Stimulated activated CD8-positive, alpha-beta memory T cell treated with anti-CD3 and anti-CD28 coated beads, Interleukin-7, amount 100 ng/mL, for 1 hour (primary cell): ENCODE measurements at places on chromosomes 7 and 10.

- no peak for DNase-seq
These were observed 284.1 kb downstream of the KIF20B start for GRCh38 chr10:89985446-89985845.

- no peak for DNase-seq
These were observed 131.9 kb downstream of the KCNMA1 start for GRCh38 chr10:77505431-77506334.

GRCh38 chr10:91077549-91078071 lies 142.9 kb upstream of the PCGF5 start:
- no peak for DNase-seq

DNA sequence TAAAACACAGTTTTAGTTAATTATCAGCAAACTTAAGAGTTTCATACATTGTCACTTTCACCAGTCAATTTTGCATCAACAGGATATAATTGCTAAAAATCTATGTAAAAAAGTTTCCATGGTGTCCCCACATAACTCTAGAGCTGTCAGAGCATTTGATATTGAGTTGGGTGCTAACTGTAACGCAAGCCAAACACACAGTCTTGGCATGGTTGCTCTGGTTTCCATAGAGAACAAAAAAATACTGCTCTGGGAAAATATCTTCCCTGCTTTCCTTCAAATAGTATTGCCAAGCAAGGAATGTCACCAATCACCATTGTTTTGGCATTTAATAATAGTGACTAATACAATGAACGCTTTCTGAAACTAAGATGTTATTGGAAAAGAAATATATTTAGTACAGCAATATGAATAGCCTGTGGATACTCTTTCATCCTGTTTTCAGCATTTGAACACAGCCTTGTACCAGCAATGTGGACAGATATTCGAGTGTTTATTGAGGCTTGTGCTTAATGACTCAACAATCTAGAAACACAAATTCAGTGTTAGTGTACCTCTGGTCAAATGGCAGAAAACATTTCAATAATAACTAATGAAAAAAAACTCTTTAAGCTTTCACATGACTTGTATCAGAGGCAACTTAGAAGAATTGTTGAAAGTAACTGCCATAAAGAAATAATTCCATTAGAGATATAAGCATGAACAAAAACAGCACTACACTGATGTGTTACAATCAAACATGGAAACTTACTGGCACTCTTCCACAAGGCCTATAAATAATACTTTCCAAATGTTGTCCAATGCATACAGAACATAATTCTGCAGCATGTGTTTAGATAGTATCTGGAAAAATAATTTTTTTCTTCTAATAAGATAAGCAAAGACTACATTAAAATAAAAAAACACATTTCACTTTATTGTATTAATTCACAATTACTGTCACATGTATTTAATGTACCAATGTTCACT lies 1469.5 kb upstream of the CELF2 start:
- DNase-seq: no peak

- DNase-seq: no peak
These were observed 179.3 kb upstream of the CSTF2T start for GRCh38 chr10:51878695-51879094.
